Activated CD4-positive, alpha-beta T cell treated with anti-CD3 and anti-CD28 coated beads, Interleukin-2, amount 50 U/mL, for 48 hours (primary cell): ENCODE measurements at places on chromosomes 3 and 15.

GRCh38 chr15:80999623-81000036, 1.1 kb upstream of the TLNRD1 start:
- peak; percentile 68 for DNase-seq

- DNase-seq, result peak; percentile 18
These were observed 39.7 kb downstream of the GLDN start for GRCh38 chr15:51380999-51381806.

GRCh38 chr3:151087648-151088047, 2.2 kb downstream of the MED12L start:
- DNase-seq, result no peak

GRCh38 chr3:107643038-107643883, 120.5 kb downstream of the BBX start:
- no peak for DNase-seq

DNA sequence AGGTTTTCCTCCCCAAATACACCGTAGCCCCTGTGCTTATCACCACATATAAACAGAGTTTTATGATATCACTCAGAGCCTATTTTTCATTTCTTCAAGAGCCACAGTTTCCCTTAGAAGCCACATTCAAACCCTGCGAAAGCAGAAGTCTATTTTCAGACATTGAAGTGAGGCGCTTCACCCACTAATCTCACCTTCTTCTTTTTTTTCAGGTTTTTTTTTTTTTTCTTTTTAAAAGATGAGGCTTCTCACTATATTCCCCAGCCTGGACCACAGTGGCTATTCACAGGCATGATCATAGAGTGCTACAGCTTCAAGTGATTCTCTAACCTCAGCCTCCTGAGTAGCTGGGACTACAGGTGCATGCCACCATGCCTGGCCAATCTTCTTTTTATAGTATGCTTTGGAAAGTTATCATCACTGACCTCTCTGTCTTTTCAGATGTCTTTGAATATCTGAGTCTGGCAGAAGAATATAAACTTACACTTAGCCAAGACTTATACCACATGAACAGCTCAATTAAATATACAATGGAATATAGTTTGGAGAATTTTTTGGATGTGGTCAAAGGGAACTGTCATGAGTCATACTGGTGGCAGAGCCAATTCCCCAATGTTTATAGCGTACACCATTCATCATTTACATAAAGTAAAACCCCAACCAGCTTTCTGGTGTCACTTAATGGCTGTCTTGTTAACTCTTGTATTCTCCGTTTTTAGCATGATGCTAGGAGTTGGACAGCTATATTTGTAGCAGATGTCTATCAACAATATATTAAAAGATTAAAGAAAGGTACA, 59.7 kb upstream of the CCDC50 start:
- no peak for DNase-seq

DNA sequence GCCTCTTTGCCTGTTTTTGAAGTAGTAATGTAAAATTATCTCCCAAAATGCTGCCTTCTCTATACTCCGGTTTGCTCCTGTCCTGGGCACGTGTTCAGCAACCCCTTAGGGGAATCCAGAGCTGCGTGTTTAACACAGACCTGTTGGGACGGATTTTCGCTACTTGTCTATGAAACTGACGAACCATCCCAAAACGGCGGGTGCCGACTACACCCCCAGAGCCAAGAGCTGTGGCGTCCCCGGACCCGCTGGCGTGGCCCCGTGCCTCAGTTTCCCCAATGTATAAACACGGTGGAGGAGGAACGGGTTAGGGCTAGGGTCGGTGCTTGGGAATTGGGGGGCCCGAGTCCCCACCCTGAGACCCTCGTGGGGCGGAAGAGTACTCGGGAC, 473 bp downstream of the FHIT start:
- peak; percentile 32 for DNase-seq

DNA sequence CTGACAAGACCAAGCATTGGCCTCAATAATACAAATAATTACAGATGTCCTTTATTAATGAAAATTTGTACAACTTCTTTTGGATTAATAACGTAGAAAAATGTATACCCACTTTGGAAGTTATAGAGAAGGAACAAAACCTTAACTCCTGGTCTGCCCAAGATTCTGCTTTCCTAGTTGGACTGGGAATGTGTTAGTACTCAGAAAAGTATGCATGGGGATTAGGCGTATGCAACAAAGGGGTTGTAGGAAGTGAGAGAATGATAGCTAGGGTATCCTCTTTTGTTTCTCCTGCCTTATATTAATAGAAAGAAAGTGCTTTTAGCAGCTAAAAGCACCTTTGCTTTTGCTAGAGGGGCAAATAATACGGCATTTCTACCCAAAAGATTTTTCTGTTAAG, 116.2 kb upstream of the LRRFIP2 start:
- DNase-seq, result no peak

DNA sequence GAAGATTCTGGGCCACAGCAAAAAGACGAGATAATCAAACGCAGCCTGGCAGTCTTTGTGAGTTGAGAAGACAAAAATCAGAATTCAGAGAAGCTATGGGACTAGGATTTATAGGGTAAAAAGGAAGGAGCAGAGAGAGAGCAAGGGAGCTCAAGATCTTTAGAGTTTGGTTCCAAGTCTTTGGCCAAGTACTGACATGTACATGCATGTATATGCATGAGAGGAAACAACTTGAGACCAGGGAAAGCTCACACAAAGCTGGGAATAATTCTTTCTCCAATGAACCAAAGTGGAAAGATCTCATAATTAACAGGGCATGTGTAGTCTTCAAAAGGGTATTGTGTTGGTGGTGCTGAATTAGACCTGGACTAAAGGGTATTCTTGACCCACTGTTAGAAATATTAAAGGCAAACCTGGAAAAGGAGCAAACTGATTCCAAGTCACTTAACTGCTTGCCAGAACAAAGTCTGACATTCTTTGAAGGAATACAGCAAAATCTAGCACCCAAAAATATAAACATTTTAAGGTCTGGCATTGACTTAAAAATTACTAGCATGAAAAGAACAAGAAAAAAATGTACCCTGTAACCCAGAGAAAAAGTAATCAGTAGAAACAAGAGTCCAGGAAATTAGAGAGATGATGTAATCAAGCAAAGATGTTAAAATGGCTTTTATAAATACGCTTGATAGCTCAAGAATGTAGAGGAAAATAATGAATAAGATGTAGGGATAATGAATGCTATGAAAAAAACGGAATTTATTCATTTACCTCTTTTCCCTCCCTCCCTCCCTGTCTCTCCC, 226.0 kb upstream of the CGNL1 start:
- DNase-seq, result no peak

DNA sequence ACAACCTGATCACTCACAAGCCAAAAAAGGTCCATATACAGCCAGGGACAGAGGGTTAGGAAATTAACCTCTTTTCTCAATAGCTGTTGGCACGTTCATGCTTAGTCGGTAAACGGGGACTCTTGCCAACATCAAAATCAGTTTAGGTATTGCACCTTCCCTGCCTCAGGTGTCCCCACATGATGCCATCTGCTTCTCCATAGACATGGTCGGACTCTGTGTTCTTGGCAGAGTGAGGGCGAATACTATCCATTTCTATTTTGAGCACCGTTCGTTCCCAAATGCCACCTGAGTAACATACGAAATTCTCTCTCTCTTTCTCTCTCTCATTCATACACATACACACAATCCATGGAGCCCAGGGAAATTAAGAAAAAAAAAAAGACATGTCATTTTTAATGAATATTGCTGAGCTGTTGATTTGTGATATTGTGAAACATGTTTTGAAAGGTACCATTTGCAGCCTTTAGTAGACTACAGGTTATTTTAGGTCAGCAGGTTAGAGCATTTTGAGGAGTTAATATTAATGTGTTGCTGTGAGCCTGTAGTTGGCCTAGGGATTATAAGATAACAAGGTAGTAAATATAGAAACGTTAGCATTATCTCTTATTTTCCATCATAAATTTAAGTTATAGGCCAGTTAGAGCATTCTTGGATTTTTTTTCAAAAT, 78.5 kb downstream of the GHSR start:
- DNase-seq, result no peak

- DNase-seq, result no peak
These were observed 611.2 kb upstream of the GRM7 start for GRCh38 chr3:6249679-6250078.

DNA sequence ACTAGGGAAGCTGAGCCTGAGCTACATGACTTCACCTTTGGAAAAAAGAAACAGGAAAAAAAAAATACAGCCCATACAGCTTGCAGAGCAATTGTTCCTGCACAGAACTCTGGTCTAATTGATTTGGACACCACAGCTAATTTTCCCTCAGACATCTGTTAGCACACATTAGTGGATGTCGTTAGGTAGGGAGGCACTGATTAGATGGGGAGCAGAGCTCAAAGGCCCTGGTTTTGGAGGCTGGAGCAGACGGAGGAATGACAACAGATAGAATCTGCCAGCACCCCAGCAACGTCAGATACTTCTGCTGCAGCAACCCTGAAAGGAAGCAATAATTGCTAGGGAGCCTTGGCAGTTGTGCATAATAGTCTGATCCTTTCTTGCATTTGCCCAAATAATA, 398.9 kb downstream of the LSAMP start:
- no peak for DNase-seq

- no peak for DNase-seq
These were observed 147.6 kb upstream of the HACD2 start for GRCh38 chr3:123732447-123732846.

- no peak for DNase-seq
These were observed 32.0 kb downstream of the RFTN1 start for GRCh38 chr3:16481546-16481897.

DNA sequence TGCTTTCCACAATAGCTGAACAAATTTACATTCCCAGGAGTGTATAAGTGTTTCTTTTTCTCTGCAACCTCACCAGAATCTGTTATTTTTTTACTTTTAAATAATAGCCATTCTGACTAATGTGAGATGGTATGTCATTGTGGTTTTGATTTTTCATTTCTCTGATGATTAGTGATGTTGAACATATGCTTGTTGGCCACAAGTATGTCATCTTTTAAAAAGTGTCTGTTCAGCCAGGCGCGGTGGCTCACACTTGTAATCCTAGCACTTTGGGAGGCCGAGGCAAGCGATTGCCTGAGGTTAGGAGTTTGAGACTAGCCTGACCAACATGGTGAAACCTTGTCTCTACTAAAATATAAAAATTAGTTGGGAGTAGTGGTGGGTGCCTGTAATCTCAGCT, 619.3 kb downstream of the SI start:
- no peak for DNase-seq

- no peak for DNase-seq
These were observed 1.2 kb upstream of the SEMA3F start for GRCh38 chr3:50153782-50154475.

DNA sequence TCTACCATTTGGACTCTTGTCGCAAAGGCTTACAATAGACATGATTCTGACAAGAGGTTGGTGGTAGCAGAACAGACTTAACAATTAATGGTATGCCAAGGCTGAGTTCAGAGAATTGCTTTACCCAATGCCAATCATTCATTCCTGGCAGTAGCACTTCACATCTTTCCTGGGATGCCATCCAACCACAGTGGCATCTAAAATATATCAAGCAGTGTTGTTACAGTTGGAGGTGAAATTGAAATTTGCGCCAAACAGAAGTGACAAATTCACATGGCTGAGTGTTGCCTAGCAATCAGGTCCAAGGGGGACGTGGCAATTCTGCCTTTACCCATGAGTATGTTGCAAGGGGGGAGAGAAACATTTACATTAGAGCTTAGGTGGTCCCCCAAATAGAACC, 21.0 kb upstream of the DPH6 start:
- no peak for DNase-seq

DNA sequence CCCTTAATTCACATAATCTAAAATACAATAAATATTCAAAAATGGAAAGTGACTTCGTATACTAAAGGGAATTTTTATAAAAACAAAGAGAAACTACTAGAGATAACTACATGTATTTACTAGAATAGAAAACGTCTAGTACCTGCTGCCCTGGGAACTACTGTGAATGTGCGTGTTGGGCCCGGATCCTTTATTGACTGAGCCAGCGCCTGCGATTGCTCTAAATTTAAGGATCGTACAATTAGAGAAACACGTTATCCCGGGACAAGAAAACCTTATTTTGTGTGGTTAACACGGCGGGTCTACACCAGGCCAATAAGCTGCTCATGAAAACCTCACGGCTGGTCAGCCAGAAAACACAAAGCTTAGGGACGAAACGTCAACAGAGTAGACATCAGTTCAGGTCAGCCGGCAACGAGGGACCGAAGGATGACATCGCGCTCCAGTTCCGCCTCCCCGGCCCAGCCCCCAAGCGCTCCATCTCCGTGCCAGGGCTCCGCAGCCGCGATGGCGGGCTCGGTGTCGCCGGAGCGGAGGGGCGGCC, 555 bp downstream of the TM2D3 start:
- peak; percentile 64 for DNase-seq

GRCh38 chr15:47872869-47873432, 155.6 kb downstream of the SEMA6D start:
- no peak for DNase-seq

DNA sequence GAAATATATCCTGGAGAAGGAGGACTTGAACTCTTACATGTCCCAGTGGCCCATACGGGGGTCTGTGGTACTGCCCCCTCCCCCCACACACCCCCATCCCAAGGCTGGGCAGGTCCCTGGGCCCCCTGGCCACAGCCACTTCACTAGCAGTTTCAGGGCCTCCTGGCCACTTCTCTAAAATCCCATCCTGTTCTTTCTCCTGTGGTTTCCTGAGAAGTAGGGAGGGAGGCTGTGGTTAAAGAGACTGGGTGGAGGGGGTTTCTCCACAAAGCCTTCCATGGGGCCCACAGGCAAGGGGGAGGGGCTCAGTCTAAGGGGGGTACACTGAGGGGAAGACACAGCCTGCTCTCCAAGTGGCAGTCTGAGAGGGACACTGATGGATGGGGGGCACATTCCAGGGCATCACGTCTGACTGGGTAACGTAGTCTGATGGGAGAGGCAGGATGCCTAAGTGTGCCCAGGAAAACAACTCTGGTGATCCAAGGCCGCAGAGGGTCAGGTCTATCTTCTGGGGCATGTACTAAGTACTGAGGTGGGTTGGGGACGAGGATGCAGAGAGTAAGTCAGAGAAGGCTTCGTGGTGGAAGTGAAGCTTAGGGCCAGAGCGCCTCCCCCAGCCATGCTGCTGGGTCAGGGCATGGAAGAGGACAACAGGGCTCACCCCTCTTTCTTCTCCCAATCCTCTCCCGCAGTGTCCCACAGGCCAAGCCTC, 48.0 kb upstream of the C15orf39 start:
- no peak for DNase-seq

DNA sequence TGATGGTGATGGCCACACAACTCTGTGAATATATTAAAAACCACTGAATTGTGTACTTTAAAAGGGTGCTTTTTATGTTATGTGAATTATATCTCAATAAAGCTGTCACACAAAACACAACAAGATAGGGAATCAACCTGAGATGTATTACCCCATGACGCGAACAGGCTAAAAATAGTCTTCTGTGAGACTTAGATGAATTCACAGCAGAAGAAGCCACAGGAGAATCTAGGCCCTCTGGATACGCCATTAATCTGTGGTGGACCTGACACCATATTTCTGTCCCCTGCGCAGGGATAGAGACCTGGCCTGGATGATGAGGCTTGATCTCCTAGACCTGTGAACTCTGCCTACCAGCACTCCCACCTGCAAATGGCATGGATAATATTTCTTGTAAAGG, 146.0 kb upstream of the HACD2 start:
- no peak for DNase-seq

GRCh38 chr3:48123346-48123745, 64.9 kb downstream of the CDC25A start:
- DNase-seq, result no peak
